ENCODE measurements at places on chromosomes 7 and 10. TPM values are rescaled to one million over a fixed set of nuclear protein-coding genes. Genes with fewer than 3 reads are reported as not detected.

The PLXNA4 gene
- total RNA-seq: 5.7 TPM

The MRLN gene
- 120 TPM for total RNA-seq

The DNAH11 gene
- total RNA-seq: 1.8 TPM

The MSMB gene
- total RNA-seq: not detected

The CLDN4 gene
- total RNA-seq: 24.3 TPM

The AQP1 gene
- 107 TPM for total RNA-seq

The MAP3K8 gene
- 10.8 TPM for total RNA-seq

The TPK1 gene
- 4.3 TPM for total RNA-seq

The LEP gene
- total RNA-seq: not detected

The CAV2 gene
- total RNA-seq: 85.3 TPM

The ARMC3 gene
- total RNA-seq: 0.51 TPM

The NPTX2 gene
- 4.3 TPM for total RNA-seq

The DBF4 gene
- 15.9 TPM for total RNA-seq

The DPCD gene
- 18.1 TPM for total RNA-seq

The WEE2 gene
- total RNA-seq: not detected

The PODXL gene
- 43.7 TPM for total RNA-seq

The LHFPL3 gene
- not detected for total RNA-seq

The C10orf62 gene
- 0.82 TPM for total RNA-seq

The CALML5 gene
- total RNA-seq: 0.41 TPM

The ZNF316 gene
- 30.1 TPM for total RNA-seq

The ADAMTS14 gene
- total RNA-seq: 12.6 TPM

The PIK3CG gene
- total RNA-seq: 3.5 TPM

The SPACDR gene
- total RNA-seq: not detected

The TPST1 gene
- 34.0 TPM for total RNA-seq

The STRIP2 gene
- total RNA-seq: 16.8 TPM

The KIAA1549 gene
- 5.8 TPM for total RNA-seq

The C10orf71 gene
- total RNA-seq: 23.3 TPM

The NPFFR1 gene
- not detected for total RNA-seq

The GPR15LG gene
- total RNA-seq: not detected

The KNDC1 gene
- total RNA-seq: 1.7 TPM

The IDI2 gene
- total RNA-seq: not detected

The PMPCB gene
- 63.0 TPM for total RNA-seq

The TRIP6 gene
- total RNA-seq: 38.6 TPM

The NEUROG3 gene
- total RNA-seq: not detected

The AKR1C8 gene
- not detected for total RNA-seq

The PAPOLB gene
- total RNA-seq: 0.10 TPM

The AKR1C4 gene
- not detected for total RNA-seq

All from tongue (tissue), 3 donors.